Foreskin keratinocyte (primary cell): ENCODE measurements at places on chromosomes 1 and 21. TPM values are rescaled to one million over a fixed set of nuclear protein-coding genes. Genes with fewer than 3 reads are reported as not detected.

Gene AADACL4
- not detected in 2 replicates for polyA plus RNA-seq

Gene IFNLR1
- polyA plus RNA-seq = 6.1 and 9.5 TPM in 2 replicates

Gene CFHR1
- polyA plus RNA-seq = not detected in 2 replicates

Gene SLC35D1
- polyA plus RNA-seq = 2.8 and 3.5 TPM in 2 replicates

Gene TMEM54
- 113 and 128 TPM in 2 replicates for polyA plus RNA-seq
